ENCODE measurements at places on chromosomes 16 and 17.
A peak's percentile ranks its signal among the peaks of the same experiment; 100 is the strongest.

GRCh38 chr16:785563-786535, 2.3 kb downstream of the RPUSD1 start:
- peak; percentile 73 for DNase-seq

- no peak for DNase-seq
Measured at GRCh38 chr17:17866425-17866824, 29.6 kb upstream of the SREBF1 start.

- no peak for DNase-seq
Measured at GRCh38 chr17:27824745-27825144, 24.4 kb upstream of the NOS2 start.

DNA sequence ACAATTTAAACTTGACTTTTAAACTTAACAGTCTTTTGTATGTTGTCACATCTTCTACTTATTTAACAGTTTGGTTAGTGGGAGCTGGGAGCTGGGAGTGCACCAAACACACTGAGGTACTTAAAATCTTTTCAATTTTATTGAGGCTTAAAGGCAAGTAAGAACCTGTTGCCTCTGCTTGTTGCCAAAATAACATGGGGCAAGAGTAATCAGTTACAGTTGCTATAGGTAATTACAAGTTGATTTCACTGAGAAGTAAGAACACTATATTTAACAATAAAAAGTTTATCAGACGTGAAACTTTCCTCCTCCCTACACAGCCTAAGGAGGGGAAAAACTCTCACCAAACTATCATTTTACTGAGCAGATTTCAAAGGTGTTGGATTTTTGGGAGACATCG, 135.2 kb downstream of the FTO start:
- no peak for DNase-seq

- DNase-seq = no peak
Measured at GRCh38 chr17:50222922-50223321, 21.5 kb upstream of the COL1A1 start.

DNA sequence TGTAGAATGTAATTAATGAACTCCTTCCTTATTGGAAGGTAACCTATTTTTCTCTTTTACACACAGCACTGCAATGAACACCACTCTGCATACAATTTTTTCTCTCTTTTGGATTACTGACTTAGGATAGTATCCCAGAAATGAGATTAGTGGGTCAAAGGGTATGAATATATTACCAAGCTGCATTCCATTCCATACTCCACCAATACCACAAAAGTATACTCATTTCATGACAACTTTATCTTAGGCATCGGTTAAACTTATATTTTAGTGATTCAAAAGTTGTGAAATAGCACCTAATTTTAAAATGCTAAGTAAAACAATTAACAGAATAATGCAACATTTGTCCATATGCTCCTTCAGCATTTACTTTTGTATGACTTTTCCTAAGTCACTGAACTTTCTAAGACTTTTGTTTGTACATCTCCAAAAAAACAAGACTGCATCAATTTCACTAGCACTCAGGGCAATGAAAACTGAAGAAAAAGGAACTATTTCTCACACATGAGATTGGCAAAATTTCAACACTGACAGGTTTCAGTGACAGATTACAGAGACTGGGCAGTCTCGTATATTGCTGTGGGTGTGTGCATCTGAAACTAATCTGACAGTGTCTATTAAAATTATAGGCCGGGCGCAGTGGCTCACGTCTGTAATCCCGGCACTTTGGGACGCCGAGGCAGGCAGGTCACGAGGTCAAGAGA, 32.1 kb downstream of the HELZ start:
- no peak for DNase-seq

- peak; percentile 43 for DNase-seq
Measured at GRCh38 chr17:51120357-51120738, 320 bp downstream of the SPAG9 start.

DNA sequence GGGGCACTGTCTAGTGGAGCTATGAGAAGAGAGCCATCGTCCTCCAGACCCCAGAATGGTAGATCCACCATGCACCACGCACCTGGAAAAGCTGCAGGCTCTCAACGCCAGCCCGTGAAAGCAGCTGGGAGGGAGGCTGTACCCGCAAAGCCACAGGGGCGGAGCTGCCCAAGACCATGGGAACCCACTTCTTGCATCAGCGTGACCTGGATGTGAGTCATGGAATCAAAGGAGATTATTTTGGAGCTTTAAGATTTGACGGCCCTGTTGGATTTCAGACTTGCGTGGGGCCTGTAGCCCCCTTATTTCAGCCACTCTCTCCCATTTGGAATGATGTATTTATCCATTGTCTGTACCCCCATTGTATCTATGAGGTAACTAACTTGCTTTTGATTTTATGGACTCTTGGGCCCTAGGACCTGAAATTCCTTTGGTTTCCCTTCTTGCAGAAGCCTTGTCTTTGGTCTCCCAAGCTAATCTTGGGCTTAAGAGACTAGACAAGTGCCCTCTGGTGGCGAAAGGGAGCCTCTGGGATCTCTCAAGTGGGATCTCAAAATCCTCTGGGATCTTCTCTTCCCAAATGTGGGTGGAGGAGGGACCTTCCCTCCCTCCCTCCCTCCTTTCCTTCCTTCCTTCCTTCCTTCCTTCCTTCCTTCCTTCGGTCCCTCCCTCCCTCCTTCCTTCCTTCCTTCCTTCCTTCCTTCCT, 58.2 kb upstream of the HAPSTR1 start:
- DNase-seq = no peak

- no peak for DNase-seq
Measured at GRCh38 chr17:81960130-81960958, 643 bp downstream of the NOTUM start.

DNA sequence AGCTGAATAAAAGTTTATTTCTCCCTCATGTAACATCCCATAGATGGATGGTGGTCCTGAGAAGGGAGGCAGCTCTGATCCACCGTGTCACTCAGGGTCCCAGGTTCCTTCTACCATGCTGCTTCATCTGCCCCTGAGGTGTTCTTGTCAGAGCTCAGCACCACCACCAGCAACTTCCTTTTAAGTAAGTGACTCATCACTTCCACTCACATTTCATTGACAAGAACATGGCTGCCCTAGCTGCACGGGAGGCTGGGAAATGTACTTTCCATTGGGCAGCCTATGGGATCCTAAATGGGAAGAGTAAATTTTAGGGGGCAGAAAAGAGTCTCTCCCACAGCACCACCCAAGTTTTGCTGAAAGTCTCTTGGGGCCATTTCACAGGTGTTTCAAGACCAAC, 134.7 kb downstream of the USP31 start:
- no peak for DNase-seq

GRCh38 chr16:28183484-28183883, 28.3 kb downstream of the XPO6 start:
- no peak for DNase-seq

DNA sequence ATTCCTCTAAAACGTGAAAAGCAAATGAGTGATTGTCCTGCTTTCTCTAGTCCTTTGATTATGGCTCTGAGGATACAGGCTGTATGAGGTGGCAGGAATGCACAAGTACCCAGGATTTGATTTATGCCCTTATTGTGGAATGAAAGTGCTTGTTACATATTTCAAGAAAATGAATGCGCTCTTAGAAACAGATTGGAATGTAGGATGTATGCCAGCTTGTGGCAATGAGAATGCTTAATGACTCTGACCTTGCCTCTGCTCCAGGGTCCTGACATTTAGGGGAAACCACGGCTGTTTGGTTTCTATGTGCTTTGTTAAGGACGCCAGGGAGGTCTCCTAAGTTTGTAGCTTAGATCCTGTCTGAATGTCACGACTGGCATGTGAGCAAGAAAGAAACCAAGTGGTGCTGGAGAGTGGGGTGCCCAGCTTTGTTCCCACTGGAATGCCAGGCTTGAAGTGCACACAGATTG, 22.0 kb downstream of the PRCD start:
- no peak for DNase-seq

- peak; percentile 75 for DNase-seq
Measured at GRCh38 chr16:15704545-15704987, 54.5 kb downstream of the NDE1 start.

DNA sequence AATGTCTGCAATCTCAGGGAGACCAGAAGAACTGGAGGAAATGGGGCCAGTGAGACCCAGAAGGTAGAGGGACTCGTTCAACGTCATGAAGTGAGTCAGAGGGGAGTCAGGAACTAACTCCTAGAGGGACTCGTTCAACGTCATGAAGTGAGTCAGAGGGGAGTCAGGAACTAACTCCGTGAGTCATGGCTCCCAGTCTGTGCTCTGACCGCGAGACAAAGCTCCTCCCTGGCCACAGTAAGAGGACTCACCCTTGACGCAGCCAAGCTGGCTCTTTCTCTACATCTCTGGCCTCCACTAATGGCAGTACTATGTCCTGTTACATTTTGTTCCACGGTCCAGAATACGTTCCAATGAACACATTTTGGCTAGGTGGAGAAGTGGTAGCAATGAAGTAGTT, 902.5 kb downstream of the KCNJ2 start:
- no peak for DNase-seq

All from CD4-positive, alpha-beta T cell treated with Interleukin-2 at 100 ng/mL for 4 hours (primary cell).